ENCODE measurements at places on chromosomes 1 and 21. TPM values are rescaled to one million over a fixed set of nuclear protein-coding genes. Genes with fewer than 3 reads are reported as not detected.

GRCh38 chr1:7093297-7093696 lies 308.0 kb downstream of the CAMTA1 start:
- no peak for DNase-seq

DNA sequence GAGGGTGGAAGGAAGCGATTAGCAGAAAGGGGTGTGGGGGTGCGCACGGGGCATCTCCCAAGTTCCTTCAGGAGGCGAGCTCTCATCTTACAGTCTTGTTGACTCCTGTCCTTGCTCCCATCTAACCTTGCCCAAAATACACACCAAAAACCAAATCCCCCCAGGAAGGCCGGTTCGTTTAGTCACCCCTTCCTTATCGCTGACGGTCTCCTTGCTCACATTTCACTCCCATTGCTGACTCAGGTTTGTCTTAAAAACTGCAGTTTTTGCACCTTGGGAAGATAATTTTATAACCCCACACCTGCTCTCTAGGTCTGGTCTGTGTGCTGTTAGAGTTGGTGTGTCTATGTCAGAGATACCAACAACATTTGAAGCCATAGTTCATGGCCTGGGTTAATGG lies 68.1 kb upstream of the F3 start:
- DNase-seq: no peak

GRCh38 chr1:202584707-202585589 lies 125.3 kb downstream of the SYT2 start:
- DNase-seq: no peak

DNA sequence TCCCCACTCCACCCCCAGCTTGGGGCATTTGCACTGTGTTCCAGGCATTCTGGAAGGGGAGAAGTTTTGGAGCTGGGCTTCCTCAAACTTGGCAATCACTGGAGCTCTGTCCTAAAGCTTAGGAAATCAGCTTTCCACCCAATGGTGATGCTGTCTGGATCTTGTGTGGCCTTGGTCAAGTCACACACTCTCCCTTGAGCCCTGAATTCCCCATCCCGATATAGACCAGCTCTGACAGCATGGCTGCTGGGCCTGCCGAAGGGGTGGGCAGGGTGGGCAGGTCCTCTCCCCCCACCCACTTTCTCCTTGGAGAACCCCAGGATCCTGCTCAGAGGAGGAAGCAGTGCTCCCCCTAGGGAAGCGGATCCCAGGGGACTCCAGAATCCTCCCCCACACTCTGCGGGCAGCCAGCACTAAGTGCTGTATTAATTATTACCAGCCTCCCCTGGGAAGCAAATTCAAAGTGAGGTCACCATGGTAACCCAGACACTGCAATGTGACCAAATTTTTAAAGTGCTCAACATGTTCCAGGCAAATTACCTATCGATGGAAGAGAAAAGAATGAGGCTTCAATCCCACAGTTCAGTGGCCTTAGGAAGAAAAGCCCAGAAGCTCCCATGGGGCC lies 21.3 kb upstream of the LDLRAP1 start:
- peak; percentile 26 for DNase-seq

- no peak for DNase-seq
Observed at GRCh38 chr21:15713412-15713811, 16.4 kb upstream of the USP25 start.

DNA sequence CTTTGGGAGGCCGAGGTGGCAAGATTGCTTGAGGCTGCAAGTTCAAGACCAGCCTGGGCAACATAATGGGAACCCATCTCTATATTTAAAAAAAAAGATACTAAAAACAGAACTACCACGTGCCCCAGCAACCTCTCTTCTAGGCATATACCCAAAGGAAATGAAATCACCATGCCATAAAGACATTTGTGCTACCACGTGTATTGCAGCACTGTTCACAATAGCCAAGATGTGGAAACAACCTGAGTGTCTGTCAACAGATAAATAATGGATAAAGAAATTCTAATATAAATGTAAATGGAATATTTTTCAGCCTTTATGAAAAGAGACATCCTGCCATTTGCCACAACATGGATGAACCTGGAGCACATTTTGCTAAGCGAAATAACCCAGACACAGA lies 128.6 kb downstream of the PCNX2 start:
- DNase-seq: no peak

DNA sequence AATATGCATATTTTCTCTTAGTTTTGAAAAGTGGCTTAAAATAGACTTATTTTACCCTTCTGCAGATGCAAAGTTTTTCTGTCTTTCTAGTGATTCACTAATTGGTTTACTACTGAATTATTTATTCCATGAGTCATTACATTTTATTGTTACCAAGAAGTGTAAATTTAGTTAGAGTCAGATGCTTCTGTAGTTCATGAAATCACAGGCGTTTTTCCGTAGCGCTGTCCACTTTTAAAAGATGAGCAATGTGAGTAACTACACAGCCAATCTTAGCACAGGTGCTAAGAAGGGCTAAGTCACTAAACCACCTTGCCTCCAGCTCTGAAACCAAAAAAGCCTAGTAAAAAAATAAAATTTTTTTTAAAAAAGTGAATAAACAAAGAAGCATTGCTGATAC lies 24.7 kb downstream of the RGS13 start:
- no peak for DNase-seq

DNA sequence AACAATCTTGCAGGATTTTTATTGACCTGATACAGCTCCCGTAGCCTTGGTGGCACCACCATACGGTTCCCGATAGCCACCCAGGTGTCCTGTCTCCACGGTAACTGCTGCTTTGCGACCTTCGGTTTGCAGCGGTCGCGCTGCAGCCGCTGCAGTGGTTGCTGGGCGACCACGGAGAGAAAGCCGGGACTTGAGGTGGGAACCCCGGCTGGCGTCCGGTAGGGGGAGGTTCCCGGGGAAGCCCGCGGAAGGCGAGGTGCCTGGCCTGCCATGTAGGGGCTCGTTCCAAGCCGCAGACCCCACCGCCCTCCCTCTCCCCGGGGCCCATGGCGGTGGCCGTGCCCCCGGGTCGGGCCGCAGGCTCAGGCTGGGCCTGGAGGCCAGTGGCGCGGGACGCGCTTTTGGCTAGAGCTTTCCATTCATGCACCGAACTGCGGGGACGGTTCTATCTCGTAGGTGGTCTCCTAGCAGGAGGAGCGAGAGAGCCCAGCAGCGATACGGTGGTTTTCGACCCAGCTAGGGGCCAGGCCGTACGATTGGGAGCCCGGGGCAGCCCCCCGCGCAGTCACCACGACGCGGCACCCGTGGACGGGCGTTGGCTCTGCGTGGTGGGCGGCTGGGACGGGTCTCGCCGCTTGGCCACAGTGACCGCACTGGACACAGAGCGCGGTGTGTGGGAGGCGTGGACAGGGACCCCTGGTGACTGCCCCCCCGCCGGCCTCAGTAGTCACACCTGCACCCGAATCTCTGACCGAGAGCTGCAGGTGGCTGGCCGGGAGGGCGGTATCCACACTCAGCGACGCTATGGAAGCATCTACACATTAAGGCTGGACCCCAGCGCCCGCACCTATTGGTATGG lies at the start of gene KLHDC9:
Gene KLHDC9, plus strand, starts transcription at position 152 of the 859 bp plus-strand sequence. Its CDS starts 175 bp downstream, at position 327.
- peak; percentile 91 for DNase-seq

- DNase-seq: no peak
Observed at GRCh38 chr1:183034682-183035081, 11.5 kb downstream of the LAMC1 start.

KDF1 gene
- total RNA-seq: not detected
